ENCODE measurements at places on chromosomes 2 and 18.

- DNase-seq, result no peak
Observed at GRCh38 chr2:71082402-71083252, 14.2 kb downstream of the NAGK start.

DNA sequence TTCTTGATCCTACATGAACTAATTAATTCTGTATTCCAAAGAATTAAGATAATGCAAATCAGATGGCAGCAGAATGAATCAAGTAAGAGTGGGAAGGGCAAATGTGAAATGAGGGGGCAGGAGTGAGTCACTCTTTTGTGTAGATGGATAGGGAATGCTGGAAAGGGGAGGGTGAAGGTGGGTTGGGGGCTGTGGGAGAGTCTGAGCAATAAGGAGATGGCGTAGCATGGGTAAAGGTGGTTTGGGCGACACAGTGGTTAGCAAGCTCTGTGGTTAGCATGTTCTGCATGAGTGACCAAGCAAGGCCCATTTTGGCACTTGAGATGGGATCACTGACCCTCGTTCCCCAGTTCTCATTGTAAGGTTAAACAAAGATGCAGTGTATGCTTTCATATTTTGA, 20.4 kb downstream of the GPD2 start:
- DNase-seq, result no peak

DNA sequence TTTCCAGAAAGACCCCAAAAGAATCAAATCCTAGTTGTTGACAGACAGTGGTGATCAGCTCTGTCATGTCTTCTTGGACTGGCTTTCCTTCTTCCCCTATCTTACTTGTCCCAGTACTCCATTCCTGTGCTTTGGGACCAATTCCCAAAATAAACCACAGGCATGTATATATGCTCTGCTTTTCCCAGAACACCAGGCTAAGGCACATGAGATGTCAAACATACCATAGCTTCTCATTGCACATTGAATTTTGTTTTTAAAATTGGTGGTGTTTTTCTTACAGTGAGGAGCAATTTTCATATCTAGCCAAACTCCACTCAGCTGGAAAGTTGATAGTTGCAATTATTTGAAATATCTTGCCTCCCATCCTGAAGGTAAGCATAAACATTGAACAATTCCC, 88.9 kb upstream of the RGPD4 start:
- DNase-seq, result no peak

- no peak for DNase-seq
Observed at GRCh38 chr2:46963210-46963609, 47.6 kb upstream of the MCFD2 start.

GRCh38 chr2:178450524-178450773, 526 bp downstream of the PRKRA start:
- DNase-seq, result no peak

- peak; percentile 95 for DNase-seq
Observed at GRCh38 chr2:190468814-190469569, 60.8 kb downstream of the MFSD6 start.

DNA sequence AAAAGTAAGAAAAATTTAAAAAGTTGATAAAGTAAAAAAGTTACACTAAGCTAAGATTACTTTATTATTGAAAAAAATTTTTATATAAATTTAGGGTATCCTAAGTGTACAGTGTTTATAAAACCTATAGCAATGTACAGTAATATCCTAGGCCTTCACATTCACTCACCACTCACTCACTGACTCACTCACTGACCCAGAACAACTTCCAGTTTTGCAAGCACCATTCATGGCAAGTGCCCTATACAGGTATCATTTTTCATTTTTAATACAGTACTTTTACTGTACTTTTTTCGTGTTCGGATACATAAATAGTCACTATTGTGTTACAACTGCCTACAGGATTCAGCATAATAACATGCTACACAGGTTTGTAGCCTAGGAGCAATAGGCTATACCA, 8.9 kb upstream of the THUMPD2 start:
- no peak for DNase-seq

DNA sequence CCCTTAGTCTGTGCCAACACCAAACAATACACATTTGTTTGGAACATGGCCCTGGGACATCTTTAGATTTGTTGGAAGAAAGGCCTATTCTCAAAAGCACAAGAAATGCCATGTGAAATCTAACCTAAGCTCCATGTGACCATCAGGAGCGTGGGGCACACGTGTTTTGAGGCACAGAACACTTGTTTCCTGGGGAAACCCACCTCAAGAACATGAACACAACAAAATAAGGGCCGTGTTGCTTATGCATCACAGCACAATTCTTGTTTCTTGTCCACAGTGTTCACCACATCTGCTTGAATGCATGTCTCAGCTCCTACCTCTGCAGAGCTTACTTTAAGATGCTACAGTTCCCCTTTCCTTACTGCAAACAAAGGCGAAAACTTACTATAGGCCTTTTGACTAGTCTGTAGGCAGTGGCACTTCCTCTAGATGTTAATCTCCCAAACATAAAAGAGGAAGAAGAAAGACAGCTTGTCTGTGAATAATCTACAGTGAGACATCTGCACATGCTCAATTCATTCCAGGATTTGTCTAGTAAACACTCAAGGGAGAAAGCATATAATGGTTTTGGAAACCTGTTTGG, 165.0 kb downstream of the ANKRD44 start:
- no peak for DNase-seq

- no peak for DNase-seq
Observed at GRCh38 chr2:239390546-239391285, 10.1 kb downstream of the HDAC4 start.

DNA sequence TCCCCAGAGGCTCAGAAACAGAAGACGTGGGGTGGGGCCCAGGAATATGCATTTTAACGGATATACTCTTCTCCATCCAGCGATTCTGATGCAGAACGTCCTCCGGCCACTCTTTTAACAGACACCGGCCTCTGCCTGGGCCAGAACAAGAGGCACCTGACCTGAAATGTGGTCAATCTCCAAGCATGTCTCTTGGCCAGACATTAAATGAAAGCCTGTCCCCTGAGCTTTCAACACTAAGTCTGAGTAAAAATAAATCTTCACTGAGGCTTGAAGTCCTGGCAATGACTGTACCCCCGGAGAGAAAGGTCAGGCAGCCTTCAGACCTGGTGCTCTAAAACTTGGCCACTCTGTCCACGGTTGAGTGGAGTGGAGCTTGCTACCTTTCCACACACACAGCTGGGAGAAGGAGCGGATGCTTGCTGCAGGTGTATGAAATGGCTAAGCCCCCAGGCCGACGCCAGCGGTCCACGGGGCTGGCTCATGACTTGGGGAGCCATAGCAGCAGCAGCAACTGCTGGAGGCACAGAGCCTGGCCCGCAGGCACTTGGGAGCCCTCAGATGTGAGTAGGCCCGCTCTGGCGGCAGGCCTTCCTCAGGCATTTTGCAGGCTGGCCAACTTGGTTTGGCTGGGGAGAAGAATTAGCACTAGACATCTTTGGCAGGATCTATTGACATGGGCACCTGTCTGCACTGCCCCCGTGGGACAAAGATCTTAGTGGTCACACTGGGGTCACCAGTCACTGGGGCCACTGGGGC, 79.7 kb downstream of the TMEM17 start:
- no peak for DNase-seq

DNA sequence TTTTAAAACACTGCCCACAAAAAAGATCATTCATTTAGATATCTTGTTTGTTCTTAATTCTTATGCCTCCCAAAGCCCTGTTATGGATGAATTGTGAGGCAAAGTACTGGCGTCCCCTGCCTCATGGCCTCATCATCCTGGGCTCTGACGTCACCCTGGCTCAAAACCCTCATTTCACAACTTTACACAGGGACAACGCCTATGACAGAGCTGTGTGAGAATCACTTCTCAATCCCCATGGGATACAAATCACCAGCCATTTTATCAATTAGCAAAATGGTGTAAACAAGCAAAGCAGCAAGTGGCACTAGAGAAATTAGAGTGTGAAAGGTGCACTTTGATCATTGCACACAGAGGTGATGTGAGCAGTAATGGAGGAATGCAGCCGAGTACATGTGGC, 16.6 kb downstream of the FHOD3 start:
- DNase-seq, result no peak

GRCh38 chr2:169818241-169818640, 6.5 kb downstream of the METTL5 start:
- no peak for DNase-seq

- no peak for DNase-seq
Observed at GRCh38 chr2:165197346-165197745, 6.5 kb downstream of the SCN3A start.

DNA sequence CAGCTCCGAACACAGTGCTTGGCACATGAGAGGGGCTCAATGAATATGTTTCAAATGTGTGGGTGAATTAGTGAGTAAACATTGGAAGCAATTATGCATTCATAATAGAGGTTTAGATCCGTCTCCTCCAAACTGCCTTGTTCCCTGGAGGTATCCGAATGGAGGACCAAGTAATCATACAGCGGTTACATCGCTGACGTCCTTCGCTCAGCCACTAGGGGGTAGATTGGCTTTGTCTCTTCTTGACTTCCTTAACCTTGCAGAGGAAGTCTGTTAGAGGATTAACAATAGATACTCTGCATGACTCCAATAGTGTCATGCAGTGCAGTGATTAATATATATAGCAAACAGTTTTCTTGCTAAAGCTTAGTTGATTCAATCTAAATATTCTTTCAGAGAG, 517.0 kb downstream of the PTPRM start:
- DNase-seq, result peak; percentile 11

- DNase-seq, result no peak
Observed at GRCh38 chr2:196853301-196854087, 44.3 kb upstream of the C2orf66 start.

DNA sequence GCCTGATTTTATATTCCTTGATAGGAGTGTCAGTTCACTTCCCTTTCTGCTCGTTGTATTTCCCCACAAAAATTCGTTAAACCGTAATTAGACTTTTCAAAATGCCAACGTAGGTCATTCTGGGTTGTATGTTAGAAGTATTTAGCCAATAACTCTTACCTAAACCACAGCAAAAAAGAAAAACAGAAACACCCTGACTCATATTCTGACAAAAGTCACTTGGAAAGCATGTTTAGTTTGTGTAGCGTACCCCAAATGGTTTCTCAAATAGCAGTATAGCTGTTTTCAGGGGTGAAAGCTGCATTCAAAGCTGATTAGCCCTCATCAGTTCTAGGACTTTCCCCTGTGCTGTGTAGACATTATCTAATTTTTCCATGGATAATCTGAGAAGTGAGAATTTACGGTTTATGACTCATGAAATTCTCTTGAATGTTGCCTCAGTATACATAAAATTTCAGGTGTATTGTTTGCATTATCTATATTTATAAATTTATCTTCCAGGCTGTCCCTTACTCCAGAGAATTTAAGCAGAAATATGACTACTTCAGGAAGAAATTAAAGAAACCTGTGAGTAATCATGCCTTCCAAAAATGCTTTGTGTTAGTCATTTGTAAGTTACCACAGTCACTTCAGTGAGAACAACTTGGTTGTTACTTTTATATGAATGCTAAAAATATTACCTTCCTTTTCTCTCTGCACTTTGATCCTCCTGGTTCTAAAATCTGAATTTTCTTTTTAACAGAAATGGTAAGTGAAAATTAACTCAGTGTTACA, 264.9 kb downstream of the ALPK2 start:
- DNase-seq, result no peak

GRCh38 chr2:70062270-70062669, 25.0 kb upstream of the PCBP1 start:
- peak; percentile 33 for DNase-seq

- no peak for DNase-seq
Observed at GRCh38 chr2:131543385-131543891, 15.8 kb downstream of the CCDC74A start.
